Fibroblast of skin of left quadriceps (primary cell): ENCODE measurements at places on chromosomes 5 and 9.

DNA sequence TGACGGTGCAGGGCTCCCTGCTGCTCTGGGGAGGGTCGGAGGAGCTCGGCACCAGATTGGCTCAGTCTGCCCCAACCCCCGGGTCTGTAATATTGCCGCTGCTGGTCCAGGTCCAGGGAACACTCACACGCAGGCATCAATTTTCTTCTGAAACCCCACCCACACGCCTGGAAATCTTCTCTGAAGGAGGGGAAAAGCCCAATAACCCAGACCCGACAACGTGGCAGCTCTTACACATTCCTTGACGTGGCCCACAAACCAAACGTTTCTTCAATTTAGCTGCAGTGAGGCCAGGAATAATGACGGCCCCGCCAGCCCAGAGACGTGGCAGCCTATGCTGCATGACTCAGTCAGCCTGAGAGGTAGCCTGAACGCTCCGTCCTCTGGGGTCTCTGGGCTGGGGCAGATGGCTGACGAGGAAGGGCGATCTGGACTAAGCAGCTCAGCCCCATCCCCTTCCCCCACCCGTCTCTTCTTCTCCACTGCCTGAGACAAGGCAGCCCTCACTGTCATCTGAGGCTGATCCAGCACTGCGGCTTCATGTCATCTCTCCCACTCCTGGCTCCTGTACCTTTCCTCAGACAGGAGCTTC, 9.9 kb upstream of the SPARC start:
- DNase-seq: peak; percentile 100

GRCh38 chr9:511861-512260, 297.2 kb downstream of the DOCK8 start:
- DNase-seq: no peak

DNA sequence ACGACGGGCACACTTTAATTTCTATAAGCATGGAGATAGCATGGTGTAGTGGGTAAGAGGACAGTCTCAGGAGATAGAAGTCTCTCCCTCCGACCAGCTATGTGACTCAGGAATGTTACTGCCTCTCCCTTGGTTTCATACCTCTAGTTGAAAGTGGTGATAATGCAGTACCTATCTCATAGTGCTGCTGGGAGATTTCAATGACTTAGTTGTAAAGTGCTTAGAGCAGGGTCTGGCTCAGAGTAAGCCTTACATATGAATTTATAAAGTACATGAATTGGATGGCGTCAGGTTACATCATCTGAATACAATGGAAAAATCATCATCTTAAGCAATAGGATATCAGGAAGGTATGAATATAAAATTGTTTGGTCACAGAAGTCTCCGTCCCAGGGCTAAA, 952.8 kb upstream of the EDIL3 start:
- DNase-seq: no peak

- no peak for DNase-seq
Measured at GRCh38 chr5:7856855-7857254, 5.9 kb upstream of the CFAP90 start.

DNA sequence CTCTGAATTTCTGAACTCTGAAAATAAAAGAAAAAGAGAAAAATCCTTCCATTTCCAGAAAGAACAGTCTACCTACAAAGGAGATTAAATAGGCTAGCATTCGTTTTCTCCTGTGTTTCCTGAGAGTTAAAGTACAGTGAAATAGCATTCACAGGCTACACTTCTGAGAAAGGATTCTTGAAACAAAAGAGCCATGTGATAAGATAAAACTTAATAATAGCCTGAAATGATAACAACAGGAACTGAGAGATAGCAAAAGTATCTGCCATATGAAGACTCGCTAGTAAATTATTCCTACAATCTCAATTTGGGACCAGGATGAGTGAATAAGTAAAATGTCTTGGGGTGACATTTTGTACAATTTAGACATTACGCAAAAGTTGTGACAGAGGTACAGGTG, 62.4 kb downstream of the FBN2 start:
- DNase-seq: no peak

GRCh38 chr9:114612272-114612923, 1.3 kb downstream of the TMEM268 start:
- DNase-seq: no peak

DNA sequence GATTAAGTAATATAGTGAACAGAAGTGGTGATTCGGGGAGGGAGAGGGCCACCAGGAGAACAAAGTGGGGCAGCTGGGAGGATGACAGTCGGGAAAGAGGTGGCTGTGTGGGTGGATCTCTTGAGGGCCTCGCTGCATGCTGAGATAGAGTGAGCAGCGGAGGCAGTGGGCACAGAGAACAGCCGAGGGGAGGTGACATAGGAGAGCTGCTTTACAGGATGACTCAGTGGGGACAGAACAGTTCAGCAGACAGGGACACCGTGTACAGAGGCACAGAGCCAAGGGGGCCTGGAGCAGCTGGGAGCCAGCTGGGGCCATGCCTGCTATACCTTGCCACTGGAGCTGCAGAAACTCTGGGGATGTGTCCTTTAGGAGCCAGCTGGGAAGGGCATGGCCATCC, 273.9 kb downstream of the GADD45G start:
- DNase-seq: no peak

DNA sequence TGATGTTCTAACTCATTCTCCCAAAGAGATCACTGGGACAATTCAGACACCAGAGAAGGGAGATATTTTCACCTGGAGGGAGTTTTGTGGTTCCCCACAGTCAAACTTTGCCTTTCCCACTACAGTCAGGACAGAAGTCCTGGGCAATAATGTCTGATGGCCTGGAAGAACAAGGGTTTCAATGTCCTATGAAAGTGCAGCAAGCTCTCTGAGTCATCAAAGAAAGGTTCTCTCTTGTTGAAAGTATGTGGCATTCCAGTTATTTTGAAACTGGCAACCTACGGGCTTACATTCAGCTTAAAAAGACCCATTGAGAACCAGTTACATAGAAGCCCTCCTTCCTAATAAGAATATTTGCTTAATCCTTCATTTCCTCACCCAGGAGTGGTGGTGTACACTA, 103.9 kb downstream of the INSYN2B start:
- no peak for DNase-seq

DNA sequence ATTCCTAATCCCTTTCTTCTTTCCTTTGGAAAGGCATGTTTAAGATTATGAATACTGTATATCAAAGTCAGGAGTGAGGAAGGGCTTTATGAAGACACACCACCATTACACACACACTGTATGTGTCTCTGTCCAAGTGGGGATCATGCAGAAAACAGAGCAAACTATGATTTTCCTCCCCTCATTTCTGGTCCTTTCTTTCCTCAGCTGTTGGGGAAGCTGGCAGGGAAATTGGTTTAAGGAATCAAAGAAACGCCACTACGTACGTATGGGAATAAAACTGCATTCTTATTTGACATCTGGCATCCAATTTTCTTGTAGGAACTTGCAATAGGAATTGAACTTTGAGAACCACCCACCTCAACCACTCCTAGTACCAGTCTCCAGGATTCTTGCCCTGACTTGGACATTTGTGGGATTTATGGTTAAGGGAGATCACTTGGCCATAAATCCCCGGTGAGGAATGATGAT, 125.8 kb downstream of the PDE4D start:
- no peak for DNase-seq

GRCh38 chr9:118929287-118929686, 439.9 kb downstream of the BRINP1 start:
- DNase-seq: peak; percentile 60

GRCh38 chr5:5480481-5481111, 58.1 kb downstream of the ICE1 start:
- DNase-seq: no peak

DNA sequence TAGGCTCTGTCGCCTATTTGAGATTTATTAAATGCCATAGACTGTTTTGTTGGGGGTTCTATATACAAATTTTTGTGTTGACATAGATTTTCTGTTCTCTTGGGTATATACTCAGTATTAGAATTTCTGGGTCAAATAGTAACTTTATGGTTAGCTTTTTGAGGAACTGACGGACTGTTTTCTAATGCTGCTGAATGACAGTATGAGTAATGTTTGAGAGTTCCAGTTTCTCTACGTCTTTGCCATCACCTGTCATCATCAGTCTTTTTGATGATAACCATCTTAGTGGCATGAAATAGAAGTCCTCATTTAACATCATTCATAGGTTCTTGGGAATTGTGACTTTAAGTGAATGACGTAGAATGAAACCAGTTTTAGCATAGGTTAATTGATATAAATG, 60.1 kb downstream of the CCDC171 start:
- DNase-seq: no peak

- no peak for DNase-seq
Measured at GRCh38 chr5:124979251-124979650, 232.8 kb upstream of the ZNF608 start.

DNA sequence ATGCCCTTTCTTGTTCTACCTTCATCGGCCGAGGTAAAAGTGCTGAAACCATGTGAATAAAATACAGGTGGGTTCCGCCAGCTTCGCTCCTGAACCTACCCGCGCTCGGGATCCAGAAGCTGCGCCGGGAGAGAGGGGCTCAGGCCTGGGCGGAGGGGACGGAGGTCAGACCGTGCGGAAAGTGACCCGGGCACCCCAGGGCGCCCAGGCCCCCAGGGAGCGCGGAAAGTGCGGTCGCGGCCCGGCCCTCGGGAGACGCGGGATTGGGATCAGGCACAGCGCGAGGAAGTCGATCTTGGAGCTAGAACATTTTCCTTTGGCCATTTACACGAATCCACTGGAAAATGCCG, 329 bp downstream of the SYK start:
- no peak for DNase-seq

DNA sequence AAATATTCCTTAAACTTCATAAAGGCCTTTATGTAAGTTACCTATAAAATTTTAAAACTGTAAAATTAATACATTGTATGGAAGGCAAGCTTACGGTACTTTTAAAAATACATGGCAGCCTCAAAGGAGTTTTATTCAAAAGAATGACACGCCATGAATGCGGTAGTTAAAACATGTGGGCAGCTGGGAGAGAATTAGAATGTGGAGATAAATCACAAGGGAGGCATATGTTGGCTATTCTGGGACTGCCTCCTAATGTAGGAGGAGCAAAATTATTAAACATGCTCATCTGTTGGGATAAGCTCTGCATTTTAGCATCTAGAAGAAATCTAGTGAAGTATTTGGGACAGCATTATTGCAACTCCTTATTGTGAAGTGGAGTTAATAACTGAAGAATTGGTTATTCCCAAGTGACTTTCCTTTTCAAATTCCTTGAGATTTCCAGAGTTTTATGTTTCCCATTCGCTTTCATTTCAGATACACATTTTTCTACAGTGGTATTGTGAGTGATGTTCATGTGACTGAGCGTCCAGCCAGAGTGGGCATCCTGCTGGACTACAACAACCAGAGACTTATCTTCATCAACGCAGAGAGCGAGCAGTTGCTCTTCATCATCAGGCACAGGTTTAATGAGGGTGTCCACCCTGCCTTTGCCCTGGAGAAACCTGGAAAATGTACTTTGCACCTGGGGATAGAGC, 109.4 kb downstream of the CMYA5 start:
- no peak for DNase-seq

GRCh38 chr5:111774525-111774924, 17.5 kb upstream of the NREP start:
- DNase-seq: peak; percentile 52

GRCh38 chr5:132608107-132608506, 49.9 kb upstream of the IL13 start:
- DNase-seq: peak; percentile 2

DNA sequence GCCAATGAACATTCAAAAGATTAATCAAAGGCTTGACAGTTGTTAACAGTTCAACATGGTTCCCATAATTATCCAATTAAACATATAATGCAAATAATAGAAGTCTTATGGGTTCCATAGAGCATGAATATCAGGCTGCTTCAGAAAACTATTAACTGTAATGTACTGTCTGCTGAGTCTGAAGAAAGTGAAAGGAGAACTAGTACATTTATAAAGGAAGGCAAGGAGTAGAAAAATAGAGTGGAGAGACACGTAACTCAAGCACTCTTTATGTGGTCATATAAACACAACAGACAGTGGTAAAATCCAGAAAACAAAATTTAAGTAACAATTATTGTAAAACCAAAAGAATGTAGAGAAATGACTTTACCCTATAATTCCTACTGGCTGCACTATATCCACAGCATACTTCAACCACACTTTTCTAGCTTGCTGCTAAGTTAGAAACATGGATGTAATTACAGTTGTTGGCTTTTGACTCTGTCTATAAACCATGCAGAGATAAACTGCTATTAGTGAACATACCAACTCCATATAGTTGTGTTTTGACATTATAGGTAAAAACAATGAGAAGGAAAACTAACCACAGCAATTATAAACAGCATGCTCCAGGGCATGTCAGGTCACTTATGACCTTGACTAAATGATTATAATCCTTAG, 32.7 kb downstream of the NFIB start:
- DNase-seq: peak; percentile 43

DNA sequence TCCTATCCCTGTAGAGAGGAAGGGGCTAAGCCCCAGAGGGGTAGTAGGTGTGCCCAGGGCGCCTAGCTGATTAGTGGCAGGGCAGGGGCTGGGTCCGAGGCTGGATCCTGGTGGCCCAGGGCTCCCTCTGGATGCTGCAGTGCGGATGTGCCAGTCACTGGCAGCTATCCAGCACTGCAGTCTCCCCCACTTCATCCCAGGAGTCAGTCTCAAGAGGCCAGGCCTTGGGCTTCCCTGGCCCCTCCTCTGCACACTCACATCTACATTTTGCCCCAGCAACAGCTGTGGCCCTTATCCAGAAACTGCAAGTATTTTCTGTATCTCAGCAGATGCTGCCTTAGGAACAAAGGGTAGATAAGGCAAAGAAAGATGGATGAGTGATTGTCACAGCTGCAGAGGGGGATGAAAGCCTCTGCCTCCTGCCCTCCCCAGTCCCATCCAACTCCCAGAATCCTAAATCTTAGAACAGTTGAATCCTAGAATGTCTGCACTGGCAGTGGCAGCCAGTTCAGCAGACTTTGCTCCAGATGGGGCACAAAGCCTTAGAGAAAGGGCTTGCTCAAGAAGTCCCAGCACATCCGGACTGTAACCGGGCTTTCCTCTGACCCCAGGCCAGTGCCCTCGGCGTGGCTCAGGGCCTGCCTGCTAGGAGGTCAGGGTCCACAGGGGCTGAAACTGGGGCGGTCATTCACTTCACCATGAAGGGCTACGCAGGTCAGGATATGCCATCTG, 1.6 kb downstream of the ANXA6 start:
- no peak for DNase-seq

DNA sequence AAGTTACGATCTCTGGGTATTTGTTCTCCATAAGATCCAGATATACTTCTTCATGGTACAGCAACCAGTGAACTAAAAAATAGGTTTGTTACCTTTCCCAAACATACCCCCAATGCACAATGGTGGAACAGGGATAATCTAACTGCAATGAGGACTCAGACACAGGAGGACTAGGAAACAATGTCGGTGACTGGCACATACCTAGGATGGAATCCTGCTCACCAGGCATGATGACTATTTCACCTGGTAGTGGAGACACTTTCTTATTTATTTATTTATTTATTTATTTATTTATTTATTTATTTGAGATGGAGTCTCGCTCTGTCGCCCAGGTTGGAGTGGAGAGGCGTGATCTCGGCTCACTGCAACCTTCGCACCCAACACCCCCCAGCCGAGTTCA, 159.9 kb upstream of the CCNH start:
- DNase-seq: no peak

DNA sequence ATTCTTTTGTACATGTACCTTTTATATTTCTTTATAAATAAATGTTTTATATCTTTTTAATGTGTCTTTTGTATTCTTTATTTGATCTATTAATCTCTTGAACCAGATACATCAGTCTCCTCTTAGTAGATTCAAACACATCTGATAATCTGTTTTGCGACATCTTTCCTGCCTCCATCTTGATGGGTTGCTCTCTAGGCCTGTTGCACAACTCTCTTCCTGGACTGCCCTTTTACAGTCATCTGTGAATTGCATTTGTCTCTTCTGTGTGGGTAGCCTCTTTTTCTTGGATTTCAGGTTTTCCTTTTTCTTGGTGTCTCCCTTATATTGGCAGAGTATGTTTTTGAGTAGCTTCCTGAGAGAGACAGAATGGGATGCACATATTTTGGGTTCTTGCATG, 6.2 kb downstream of the ZFYVE16 start:
- DNase-seq: no peak
